Endothelial cell of umbilical vein (primary cell): ENCODE measurements at places on chromosomes 16 and 17.

DNA sequence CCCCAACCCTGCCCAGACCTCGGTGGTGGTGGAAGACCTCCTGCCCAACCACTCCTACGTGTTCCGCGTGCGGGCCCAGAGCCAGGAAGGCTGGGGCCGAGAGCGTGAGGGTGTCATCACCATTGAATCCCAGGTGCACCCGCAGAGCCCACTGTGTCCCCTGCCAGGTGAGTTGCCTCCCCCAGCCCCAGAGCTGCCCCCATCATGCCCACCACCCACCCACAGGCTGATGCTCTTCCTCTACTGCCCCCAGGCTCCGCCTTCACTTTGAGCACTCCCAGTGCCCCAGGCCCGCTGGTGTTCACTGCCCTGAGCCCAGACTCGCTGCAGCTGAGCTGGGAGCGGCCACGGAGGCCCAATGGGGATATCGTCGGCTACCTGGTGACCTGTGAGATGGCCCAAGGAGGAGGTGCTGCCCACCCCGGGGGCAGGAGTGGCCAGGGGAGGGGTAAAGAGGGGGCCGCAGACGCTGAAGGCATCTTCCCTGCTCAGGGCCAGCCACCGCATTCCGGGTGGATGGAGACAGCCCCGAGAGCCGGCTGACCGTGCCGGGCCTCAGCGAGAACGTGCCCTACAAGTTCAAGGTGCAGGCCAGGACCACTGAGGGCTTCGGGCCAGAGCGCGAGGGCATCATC, 8.4 kb downstream of the GALK1 start:
- DNase-seq = no peak

DNA sequence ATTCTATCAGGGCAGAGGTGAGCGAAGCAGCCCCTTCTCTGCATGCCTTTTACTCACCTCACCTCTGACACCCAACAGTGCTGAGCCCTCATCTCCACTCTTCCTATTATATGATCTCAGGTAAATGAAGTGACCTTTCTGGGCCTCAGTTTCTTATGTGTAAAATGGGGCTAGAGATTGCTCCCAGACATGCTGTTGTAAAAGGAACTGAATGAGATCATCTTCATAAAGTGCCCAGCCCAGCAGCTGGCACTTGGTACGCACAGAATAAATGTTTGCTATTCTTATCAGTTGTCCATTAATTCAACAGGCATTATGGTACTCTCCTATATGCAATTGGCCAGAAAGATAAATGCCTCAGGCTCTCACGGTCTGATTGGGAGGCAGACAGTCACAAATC, 4.5 kb upstream of the GALK1 start:
- no peak for DNase-seq

GRCh38 chr16:266258-267164, 9.2 kb downstream of the RGS11 start:
- DNase-seq = no peak

- DNase-seq = no peak
Observed at GRCh38 chr16:16149710-16150116, 73.6 kb downstream of the ABCC6 start.

DNA sequence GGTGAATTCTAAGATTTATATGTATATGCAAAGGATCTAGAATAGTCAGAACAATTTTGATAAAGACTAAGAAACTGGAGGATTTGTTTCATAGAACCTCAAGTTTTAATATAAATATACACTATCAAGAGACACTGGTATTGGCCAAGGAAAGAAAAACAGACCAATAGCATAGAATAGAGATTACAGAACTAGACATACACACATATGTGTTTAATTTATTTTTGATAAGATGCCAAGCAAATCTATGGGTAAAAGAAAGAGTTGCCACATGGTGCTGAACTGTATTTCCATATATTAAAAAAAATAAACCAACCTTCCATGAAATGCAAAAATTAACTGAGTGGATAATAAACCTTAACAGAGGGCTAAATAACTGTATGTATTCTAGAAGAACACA, 27.9 kb upstream of the LRRC37A3 start:
- no peak for DNase-seq

DNA sequence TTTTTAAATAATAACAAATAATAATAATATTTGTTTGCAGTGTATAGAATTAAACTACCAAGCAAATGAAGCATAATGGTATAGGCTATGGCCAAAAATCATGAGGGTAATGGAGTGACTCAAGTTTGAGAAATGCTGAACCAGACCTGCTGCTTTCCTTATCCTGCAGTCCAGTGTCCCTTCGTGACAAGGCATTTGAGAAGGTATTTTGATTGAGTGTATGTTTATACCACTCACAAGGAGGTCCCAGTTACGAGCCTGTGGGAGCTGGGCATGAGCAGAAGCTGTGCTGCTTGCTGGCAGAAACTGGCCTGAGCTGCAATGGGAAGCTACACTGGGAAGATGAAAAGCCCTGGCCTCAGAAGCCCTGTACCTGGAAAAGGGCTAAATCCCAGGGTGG, 50.3 kb downstream of the GNAO1 start:
- no peak for DNase-seq

DNA sequence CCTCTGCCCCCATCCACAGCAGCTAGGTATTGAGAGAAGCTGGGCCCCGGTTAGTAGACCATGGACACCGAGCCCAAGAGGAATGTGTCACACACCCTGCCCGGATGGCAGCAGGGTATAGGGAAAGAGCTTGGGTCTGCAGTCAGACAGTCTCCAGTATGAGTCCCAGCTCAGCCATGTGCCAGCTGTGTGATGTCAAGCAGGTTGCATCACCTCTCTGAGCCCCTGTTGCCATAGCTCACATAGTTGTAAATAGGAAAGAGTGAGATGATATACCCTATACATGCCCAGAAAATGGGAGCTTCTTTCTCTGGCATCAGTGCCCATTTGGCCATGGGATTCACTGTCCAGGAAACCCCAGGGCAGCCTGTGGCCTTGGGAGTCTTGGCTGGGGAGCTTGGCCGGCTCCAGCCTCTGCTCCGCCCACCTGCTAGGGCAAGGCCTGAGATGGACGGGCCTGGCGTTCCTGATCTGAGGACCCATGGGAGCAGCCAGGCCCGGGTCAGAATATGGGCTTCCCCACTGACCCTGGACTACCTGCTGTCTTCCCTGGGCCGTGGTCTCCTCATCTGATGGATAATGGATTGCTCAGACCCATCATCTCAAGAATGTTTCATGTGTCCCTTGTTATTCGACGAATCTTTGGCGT, 13.2 kb downstream of the CD300LG start:
- no peak for DNase-seq
